Activated naive CD8-positive, alpha-beta T cell treated with anti-CD3 and anti-CD28 coated beads, Interleukin-2, amount 10 ng/mL, durations not matched to agents 7 days and 5 days (primary cell): ENCODE measurements at places on chromosomes 12 and 14. TPM values are rescaled to one million over a fixed set of nuclear protein-coding genes. Genes with fewer than 3 reads are reported as not detected.

GRCh38 chr12:106753526-106753925, 21.0 kb upstream of the RIC8B start:
- peak; percentile 59 for DNase-seq
- peak overlapping the region; percentile 37 for H3K4me3 ChIP-seq
- peak overlapping the region; percentile 85 for H3K27ac ChIP-seq
- peaks cover 24% of the 10 kb centered on the region for H3K4me1 ChIP-seq
- no peaks in the 10 kb centered on the region for H3K27me3 ChIP-seq

DTX1 gene
- 0.55 TPM for total RNA-seq

DNA sequence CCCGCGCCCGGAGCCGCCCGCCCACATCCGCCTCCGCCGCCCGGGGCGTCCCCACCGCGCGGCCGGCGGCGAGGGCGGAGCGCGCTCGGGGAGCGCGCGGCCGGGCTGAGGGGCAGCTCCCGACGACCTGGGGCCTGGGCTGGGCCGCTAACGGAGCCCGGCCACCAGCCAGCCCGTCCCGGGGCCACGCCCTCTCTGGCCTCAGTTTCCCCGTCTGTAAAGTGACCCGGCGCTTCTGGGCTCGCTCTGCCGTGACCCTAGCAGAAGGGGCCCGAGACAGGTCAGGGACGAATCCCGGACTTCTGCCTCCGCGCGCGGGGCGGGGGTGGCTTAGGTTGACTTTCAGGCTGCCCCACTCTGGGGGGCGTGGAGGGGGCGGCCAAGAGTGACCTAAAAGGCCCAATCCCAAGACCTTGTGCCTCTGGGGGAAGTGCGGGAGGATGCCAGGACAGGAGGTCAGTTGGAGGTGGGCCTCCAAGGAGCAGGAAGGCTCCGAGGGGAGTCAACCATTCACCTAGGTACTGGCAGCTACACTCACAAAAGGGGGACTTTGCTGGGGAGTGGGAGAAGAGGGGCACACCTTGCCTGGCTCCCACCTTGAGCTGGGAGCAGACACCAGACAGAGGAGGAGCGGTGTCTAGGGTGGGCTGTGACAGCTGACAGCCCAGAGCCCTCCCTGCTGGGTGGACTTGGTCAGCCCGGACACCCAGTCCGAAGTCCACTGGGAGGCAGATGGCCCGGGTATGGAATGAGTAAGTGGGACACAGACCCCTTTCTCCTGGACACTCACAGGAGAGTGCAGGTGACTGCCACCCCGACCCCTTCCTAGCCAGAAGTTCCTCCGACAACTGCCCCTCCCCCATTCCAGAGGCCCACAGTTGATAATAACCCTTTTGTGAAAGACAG, 486 bp upstream of the AKT1 start:
- H3K27ac ChIP-seq, result peak overlapping the region; percentile 71
- H3K27me3 ChIP-seq, result peaks cover 6% of the 10 kb centered on the region
- DNase-seq, result peak; percentile 80
- H3K36me3 ChIP-seq, result peaks cover 7% of the 10 kb centered on the region
- peaks cover 23% of the 10 kb centered on the region for H3K4me1 ChIP-seq

DNA sequence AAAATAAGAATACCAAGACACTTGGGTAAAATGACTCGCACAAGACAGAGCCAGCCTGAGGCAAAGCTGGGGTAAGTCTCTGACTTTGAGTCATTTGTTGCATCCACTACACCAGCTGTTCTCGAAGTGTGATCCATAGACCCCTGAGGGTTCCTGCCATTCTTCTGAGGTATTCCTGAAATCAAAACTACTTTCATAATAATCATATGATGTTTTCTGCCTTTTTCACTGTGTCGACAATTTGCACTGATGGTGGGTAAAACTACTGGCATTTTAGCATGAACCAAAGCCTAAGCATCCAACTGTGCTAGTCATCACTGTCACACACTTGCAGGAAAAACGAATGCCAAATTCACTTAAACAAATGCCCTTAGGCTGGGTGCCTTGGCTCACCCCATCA, 135.5 kb upstream of the FUT8 start:
- H3K4me3 ChIP-seq, result no peak overlapping the region
- DNase-seq, result no peak
- no peaks in the 10 kb centered on the region for H3K36me3 ChIP-seq
- H3K27me3 ChIP-seq, result no peaks in the 10 kb centered on the region
- peaks cover 6% of the 10 kb centered on the region for H3K4me1 ChIP-seq
- no peak overlapping the region for H3K27ac ChIP-seq

DNA sequence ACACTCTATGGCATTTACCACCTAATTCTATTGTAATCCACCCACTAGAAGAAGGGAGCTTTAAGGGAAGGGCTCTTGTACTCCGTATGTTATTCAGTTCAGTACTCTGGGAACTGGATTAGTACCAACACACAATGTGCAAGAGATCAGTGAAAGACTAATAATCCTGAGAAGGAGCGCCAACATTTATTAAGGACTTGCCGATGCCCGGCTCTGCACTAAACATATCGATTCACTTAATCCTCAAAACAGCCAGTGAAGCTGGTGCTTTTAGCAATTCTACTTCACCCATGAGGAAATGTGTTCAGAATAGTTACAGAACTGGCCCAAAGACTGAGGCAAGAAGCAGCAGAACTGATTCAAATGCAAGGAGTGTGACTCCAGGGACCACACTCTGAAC, 80.9 kb downstream of the RPS6KA5 start:
- H3K27me3 ChIP-seq, result no peaks in the 10 kb centered on the region
- no peak for DNase-seq
- no peak overlapping the region for H3K4me3 ChIP-seq
- H3K36me3 ChIP-seq, result peaks cover 44% of the 10 kb centered on the region
- no peak overlapping the region for H3K27ac ChIP-seq

AKAP5 gene
- total RNA-seq, result 1.7 TPM

GRCh38 chr14:102870994-102871831, 51.2 kb upstream of the AMN start:
- no peak overlapping the region for H3K4me3 ChIP-seq
- H3K27ac ChIP-seq, result no peak overlapping the region
- H3K27me3 ChIP-seq, result no peaks in the 10 kb centered on the region
- no peak for DNase-seq
- H3K4me1 ChIP-seq, result peaks cover 2% of the 10 kb centered on the region

GRCh38 chr14:69468949-69469348, 15.6 kb upstream of the PLEKHD1 start:
- peaks cover 4% of the 10 kb centered on the region for H3K27me3 ChIP-seq
- no peak overlapping the region for H3K27ac ChIP-seq
- H3K36me3 ChIP-seq, result no peaks in the 10 kb centered on the region
- H3K4me3 ChIP-seq, result no peak overlapping the region
- H3K4me1 ChIP-seq, result no peaks in the 10 kb centered on the region

EEF1AKMT3 gene
- 3.8 TPM for total RNA-seq

DNA sequence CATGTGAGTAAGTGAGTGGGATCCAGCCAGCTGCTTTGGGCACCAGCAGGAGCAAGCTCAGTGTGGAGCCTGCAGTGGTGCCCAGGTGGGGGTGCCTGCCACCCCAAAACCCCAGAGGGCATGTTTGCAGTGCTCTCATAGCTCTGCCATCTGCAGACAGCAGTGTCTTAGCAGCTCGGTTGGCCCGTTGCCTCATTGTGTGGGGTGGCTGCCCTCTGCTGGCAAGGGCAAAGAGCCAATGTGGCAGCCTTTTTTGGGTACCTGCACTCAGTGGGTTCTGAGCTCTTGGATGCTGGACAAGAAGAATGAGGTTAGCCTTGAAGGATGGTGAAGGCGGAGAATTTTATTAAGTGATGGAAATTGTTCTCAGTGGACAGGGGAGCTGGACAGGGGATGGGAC, 52.3 kb downstream of the NEUROD4 start:
- H3K27me3 ChIP-seq, result peaks cover 19% of the 10 kb centered on the region
- H3K4me1 ChIP-seq, result peaks cover 4% of the 10 kb centered on the region
- no peak overlapping the region for H3K27ac ChIP-seq
- peak; percentile 79 for DNase-seq
- H3K4me3 ChIP-seq, result no peak overlapping the region
- H3K36me3 ChIP-seq, result no peaks in the 10 kb centered on the region

GPHN gene
- total RNA-seq, result 16.0 TPM
